ENCODE measurements at places on chromosomes 7 and 10.

DNA sequence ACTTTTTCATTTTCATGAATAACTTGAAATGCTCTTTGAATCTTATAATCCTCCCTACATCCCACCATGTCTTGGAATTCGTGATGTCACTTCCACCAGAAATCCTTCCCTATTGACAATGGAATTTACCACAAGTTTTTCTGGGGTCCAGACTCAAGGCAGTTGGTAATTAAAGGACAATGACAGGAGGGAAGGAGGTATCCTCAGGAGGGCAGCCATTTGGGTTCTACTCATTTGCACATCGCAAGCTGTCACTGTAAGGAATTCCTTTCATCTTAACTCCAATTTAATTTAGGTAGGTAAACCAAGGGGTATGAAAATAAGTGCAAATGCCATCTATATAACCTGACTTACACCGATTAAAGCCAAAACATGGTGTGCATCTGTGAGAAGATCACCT is 21.9 kb downstream of the LRRC17 start:
- DNase-seq, result no peak

DNA sequence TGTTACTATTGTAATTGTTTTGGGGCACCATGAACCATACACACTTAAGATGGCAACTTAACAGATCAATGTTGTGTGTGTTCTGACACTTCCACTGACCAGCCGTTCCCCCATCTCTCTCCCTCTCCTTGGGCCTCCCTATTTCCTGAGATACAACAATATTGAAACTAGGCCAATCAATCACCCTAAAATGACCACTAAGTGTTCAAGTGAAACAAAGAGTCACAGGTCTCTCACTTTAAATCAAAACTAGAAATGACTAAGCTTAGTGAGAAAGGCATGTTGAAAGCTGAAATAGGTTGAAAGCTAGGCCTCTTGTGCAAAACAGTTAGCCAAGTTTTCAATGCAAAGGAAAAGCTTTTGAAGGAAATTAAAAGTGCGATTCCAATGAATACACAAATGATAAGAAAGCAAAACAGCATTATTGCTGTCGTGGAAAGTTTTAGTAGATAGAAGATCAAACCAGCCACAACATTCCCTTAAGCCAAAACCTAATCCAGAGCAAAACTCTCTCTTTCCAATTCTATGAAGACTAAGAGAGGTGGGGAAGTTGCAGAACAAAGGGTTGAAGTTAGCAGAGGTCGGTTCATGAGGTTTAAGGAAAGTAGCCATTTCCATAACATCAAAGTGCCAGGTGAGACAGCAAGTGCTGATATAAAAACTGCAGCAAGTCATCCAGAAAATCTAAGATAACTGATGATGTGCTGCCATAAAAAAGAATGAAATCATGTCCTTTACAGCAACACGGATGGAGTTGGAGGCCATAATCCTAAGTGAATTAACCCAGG is 90.6 kb downstream of the MTPN start:
- no peak for DNase-seq

DNA sequence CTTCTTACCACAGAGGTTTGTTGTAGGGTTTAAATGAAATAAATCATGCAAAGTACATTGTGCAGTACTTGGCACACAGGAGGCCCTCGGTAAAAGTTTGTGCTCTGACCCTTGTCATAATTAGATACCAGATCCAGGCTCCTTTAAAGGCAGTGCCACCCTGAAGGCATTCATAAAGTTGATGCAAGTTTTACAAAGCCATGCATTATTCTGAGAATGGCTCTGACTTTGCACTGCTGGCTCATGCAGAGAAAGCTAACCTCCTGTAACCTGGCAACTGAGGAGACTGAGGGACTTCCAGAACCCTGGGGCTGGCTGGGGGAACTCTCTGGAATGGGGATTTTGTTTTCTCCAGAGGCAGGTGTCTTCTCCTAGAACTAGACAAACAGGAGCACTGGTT is 570.9 kb downstream of the CCSER2 start:
- no peak for DNase-seq

DNA sequence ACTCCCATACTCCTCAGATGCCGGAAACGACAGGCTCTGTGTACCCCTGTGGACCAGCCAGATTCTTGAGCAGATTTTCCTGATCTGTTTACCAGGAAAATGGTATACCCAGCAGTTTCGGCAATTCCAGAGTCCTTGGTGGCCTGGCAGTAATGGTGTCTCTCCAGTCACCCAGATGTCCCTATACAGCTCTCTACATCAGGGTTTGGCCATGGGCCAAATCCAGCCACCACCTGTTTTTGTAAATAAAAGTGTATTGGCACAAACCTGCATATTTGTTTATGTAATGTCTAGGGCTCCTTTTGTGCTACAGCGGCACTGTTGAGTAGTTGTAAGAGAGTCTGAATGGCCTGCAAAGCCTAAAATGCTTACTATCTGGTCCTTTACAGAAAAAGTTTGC is 491.3 kb downstream of the RPS24 start:
- DNase-seq, result no peak

DNA sequence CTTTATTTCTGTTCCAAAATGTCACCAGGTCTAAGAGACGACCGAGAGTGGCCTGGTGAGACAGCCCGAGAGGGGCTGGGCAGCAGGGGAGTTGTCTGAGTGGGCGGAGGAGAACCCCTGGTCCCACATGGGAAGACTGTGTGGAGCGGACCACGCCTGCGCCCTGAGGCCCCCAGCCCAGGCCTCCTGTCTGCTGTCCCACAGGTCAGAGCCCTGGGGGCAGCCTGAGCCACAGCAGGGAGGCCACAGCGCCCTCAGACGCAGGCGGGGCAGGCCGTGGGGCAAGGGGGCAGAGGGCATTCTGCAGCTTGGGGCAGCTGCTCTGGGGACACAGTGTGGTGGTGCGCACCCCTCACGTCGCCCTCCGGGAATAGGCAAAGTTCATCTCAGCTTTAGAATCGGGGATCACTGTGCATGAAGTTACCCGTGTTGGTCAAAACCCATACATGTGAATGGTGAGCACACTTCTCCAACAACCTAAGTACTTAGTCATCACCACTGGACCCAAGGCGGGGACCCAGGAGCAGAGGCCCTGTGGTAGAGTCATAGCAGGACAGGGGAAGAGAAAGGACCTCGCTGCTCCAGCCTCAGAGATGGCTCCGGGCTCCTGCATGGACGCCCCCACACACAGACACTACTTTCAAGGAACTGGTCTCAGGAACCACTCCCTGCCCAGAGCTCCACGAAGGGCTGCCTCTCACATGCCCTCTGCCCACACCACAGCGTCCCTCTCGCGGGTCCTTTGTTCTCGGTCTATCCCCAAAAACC is 214.7 kb downstream of the ELFN1 start:
- DNase-seq, result no peak

DNA sequence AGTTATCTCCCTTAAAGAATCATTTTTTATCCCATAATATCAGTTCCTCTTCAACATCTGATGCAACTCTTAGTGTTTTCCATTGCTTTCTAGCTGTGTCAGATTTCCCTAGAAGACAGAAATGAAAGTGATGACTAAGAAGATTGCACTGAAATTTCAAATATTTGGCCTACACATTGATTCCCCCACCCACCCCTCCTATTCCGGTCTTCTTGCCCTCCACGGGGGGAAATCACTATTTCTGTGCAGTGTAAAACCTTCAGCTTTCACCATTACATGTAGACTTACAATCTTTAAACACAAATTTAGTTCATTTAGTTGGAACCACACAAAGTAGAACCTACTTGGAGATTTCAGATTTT is 63.7 kb upstream of the IL6 start:
- no peak for DNase-seq

GRCh38 chr10:108904163-108904838 is 1019.0 kb downstream of the XPNPEP1 start:
- no peak for DNase-seq

GRCh38 chr7:116544487-116544886 is 19.7 kb downstream of the CAV1 start:
- DNase-seq, result no peak

DNA sequence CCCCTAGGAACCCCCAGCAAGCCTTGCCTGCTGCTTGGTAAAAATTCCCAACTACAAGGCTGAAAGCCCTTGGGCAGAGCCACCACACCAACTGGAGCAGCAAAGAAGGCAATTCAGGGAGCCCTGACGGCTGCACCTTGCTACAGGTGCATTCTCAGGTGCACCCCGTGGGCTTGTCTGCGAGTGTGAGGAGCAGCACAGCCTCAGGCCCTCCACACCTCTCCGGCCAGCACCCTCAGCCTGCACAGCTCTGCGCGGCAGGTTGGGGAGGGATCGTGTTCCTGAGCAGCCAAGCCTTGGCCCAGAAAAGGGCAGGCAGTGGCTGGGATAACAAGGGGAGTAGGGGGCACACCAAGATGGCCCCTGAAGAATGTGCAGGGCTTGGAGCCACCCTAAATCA is 104.1 kb downstream of the FAM53B start:
- no peak for DNase-seq

- DNase-seq, result peak; percentile 37
Measured at GRCh38 chr10:97321032-97321803, 2.1 kb downstream of the FRAT1 start.

GRCh38 chr10:94397549-94398370 is 4.6 kb upstream of the TBC1D12 start:
- no peak for DNase-seq

- no peak for DNase-seq
Measured at GRCh38 chr10:69898524-69898923, 96.8 kb downstream of the COL13A1 start.

GRCh38 chr10:87658858-87659555 is 671 bp upstream of the PAPSS2 start:
- no peak for DNase-seq
